Caki2 (cell line): ENCODE measurements at places on chromosomes 2 and 18. TPM values are rescaled to one million over a fixed set of nuclear protein-coding genes. Genes with fewer than 3 reads are reported as not detected.

TMEM163 gene
- total RNA-seq = 0.78 TPM in 1 of 2 replicates, not detected in the other

CASP10 gene
- total RNA-seq = 7.3 and 8.5 TPM in 2 replicates

ABCB6 gene
- total RNA-seq = 80.0 and 81.7 TPM in 2 replicates

POTEI gene
- total RNA-seq = not detected in 2 replicates

NPC1 gene
- total RNA-seq = 33.6 and 37.9 TPM in 2 replicates

SULT1C4 gene
- total RNA-seq = 5.1 and 7.5 TPM in 2 replicates

GATA6 gene
- 6.7 and 8.4 TPM in 2 replicates for total RNA-seq

CRYGD gene
- not detected in 2 replicates for total RNA-seq

LIMS4 gene
- total RNA-seq = not detected in 2 replicates

ASPRV1 gene
- 0.12 and 0.81 TPM in 2 replicates for total RNA-seq

CMPK2 gene
- total RNA-seq = 4.2 and 10.7 TPM in 2 replicates

LIMS3 gene
- total RNA-seq = 0.23 and 0.91 TPM in 2 replicates

GALNT13 gene
- not detected in 2 replicates for total RNA-seq

COPS9 gene
- 72.6 and 116 TPM in 2 replicates for total RNA-seq

PKDCC gene
- total RNA-seq = 1.6 and 2.1 TPM in 2 replicates

FSHR gene
- total RNA-seq = not detected in 2 replicates

HAAO gene
- not detected in 2 replicates for total RNA-seq

GPR35 gene
- 1.5 TPM in 1 of 2 replicates, not detected in the other for total RNA-seq

RGPD4 gene
- total RNA-seq = not detected in 2 replicates

ANKMY1 gene
- total RNA-seq = 2.4 and 7.5 TPM in 2 replicates

ASB1 gene
- total RNA-seq = 10.2 and 13.3 TPM in 2 replicates

ABCG8 gene
- total RNA-seq = not detected in 2 replicates

NMUR1 gene
- total RNA-seq = not detected in 2 replicates

UGT1A8 gene
- total RNA-seq = 0.87 and 2.2 TPM in 2 replicates

B3GNT7 gene
- total RNA-seq = 0.57 and 1.4 TPM in 2 replicates

MOGAT1 gene
- total RNA-seq = not detected in 2 replicates

DNAH6 gene
- 0.10 TPM in 1 of 2 replicates, not detected in the other for total RNA-seq

CFAP53 gene
- 0.64 TPM in 1 of 2 replicates, not detected in the other for total RNA-seq

NR4A2 gene
- not detected in 2 replicates for total RNA-seq

ASAP2 gene
- total RNA-seq = 33.8 and 34.8 TPM in 2 replicates

GPBAR1 gene
- total RNA-seq = 0.12 TPM in 1 of 2 replicates, not detected in the other

ADRA2B gene
- 0.32 TPM in 1 of 2 replicates, not detected in the other for total RNA-seq

KIF1A gene
- total RNA-seq = 1.2 TPM in 1 of 2 replicates, not detected in the other

KIAA2012 gene
- total RNA-seq = not detected in 2 replicates

BIN1 gene
- total RNA-seq = 89.3 and 101 TPM in 2 replicates

FBXO15 gene
- total RNA-seq = 0.10 and 2.0 TPM in 2 replicates

ZNF396 gene
- 1.3 and 2.7 TPM in 2 replicates for total RNA-seq

DCDC2C gene
- not detected in 2 replicates for total RNA-seq

AFG3L2 gene
- total RNA-seq = 54.7 and 58.6 TPM in 2 replicates

SERPINB5 gene
- total RNA-seq = 40.1 and 44.9 TPM in 2 replicates

SP140 gene
- total RNA-seq = 3.7 TPM in 1 of 2 replicates, not detected in the other

FBXO41 gene
- total RNA-seq = 0.44 and 1.2 TPM in 2 replicates

KHK gene
- 3.2 and 4.8 TPM in 2 replicates for total RNA-seq

ST6GAL2 gene
- total RNA-seq = not detected in 2 replicates

EPAS1 gene
- 3.7 and 4.0 TPM in 2 replicates for total RNA-seq

MALL gene
- total RNA-seq = 49.4 and 61.6 TPM in 2 replicates

NOSTRIN gene
- not detected in 2 replicates for total RNA-seq

DSG1 gene
- not detected in 2 replicates for total RNA-seq

NCOA1 gene
- total RNA-seq = 0.26 and 3.1 TPM in 2 replicates

SALL3 gene
- total RNA-seq = not detected in 2 replicates

CFC1 gene
- not detected in 2 replicates for total RNA-seq

SPAG16 gene
- 38.4 and 41.0 TPM in 2 replicates for total RNA-seq

TUBA3E gene
- total RNA-seq = not detected in 2 replicates

LRATD1 gene
- 1.2 and 1.9 TPM in 2 replicates for total RNA-seq

DNAJC5G gene
- not detected in 2 replicates for total RNA-seq

C2orf66 gene
- not detected in 2 replicates for total RNA-seq

REG3A gene
- total RNA-seq = not detected in 2 replicates

MYO3B gene
- 0.07 TPM in 1 of 2 replicates, not detected in the other for total RNA-seq

SCN7A gene
- total RNA-seq = not detected in 2 replicates
